ENCODE measurements at places on chromosomes 12 and 14.

GRCh38 chr14:24040692-24041091 lies 11.1 kb upstream of the CARMIL3 start:
- DNase-seq, result no peak

GRCh38 chr14:89473569-89473968 lies 56.5 kb upstream of the FOXN3 start:
- DNase-seq, result no peak

- no peak for DNase-seq
Observed at GRCh38 chr12:69484428-69484827, 14.2 kb downstream of the FRS2 start.

DNA sequence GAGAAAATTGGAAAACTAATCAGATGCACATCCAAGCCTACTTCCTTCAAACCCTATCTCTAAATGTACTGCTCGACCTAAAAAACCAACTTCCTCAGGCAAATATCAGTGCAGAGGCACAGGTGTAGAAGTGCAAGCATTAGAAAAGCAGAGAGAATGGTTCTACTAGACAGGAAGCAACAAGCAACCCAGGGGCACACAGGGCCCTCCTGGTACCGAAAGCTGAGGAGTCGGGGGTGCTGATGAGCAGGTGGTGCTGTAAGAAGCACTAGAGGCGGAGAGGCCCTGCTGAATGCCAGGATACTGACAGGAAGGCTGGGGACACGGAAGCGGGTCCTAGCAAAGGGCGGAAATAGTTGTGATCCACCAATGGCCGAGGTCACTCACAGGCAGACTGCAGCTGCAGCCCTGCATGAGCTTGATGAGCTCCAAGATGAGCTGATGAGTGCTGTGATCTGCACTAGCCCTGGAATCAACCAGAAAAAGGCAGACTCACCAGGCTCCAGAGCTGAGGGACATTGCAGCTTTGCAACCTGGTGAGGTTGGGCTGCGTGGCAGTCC lies 85.9 kb downstream of the TTC7B start:
- no peak for DNase-seq

DNA sequence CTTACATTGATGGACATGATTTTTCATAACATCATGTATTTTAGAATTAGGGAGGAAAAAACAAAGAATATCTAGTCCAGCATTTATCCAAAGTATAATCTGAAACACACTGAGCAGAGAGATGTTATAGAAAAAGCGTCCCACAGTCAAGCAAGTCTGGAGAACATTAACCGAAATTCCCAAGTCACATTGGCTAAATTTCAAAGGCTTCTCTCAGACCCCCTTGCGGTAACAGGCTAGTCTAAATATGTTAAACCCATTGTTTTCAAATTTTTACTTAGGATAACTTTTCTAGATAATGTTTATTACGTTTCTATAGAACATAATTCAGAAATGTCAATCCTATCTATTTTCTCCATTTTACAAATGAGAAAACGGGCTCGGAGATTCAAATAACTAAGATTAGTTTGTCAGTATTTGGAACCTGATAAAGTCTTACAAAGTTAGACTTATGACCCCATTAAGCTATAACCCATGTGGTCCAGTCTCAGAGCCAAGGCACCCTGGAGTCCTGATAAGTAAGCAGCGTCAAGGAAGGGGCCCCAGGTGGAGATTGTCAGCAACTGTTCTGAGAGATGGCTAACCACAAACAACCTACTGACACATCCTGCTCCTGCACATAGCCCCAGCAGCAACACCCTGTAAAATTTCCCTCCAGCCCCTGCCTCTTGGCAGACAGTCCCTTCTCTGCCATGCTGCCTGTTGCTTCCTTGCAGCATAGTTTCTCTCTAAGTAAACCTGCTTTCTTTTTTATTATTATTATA lies 220.6 kb upstream of the TMEM260 start:
- no peak for DNase-seq

DNA sequence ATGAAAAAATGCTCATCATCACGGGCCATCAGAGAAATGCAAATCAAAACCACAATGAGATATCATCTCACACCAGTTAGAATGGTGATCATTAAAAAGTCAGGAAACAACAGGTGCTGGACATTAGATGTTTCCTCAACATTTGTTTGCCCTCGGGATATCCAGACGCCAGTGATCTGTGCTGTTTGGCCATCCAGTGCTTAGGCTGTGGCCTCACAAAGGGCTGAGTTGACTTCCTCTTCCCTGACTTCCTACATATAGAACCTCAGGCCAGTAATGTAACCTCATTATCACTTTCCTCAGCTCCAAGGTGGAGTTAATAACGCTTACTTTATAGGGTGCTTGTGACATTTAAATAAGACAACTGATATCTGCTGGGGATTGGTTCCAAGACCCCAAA lies 51.8 kb downstream of the SLC15A5 start:
- no peak for DNase-seq

DNA sequence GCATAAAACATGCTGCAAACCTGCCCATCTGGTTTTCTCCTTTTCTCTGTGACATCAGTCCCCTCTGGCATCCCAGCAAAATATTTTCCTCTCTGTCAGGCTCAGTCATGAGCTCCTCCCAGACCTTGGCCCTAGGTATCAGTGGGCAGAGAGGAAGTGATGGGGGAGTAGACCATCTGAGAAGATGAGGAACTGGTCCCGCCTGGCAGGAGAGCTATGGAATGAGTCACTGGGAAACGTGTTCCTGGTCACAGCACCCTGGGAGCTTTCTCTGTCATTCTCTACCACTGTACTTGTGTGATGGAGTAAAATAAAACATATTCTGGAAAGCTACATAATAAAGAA lies 5.0 kb upstream of the SRSF9 start:
- DNase-seq, result peak; percentile 90

DNA sequence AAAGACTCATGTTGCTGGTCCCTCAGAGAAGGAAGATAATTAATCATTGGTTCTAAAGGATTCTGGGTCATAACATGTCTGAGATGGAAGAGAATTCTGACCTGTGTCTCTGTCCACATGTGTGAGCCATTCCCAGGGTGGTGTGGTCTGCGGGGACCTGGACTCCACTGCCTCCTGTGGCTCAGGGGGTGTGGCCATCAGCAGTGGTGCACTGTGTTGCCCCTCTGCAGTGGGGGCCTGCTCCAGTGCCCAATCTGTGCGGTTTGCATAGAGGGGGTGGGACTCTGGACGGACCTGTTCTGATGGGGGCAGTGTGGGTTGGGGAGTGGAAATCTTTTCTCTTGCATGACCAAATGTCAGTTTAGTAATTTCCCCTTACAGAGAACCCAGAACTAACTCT lies 13.5 kb downstream of the KRT85 start:
- no peak for DNase-seq

GRCh38 chr12:31300341-31300740 lies 25.6 kb downstream of the SINHCAF start:
- no peak for DNase-seq

- no peak for DNase-seq
Observed at GRCh38 chr14:67371247-67372148, 11.4 kb downstream of the EIF2S1 start.

- DNase-seq, result peak; percentile 31
Observed at GRCh38 chr12:120468325-120468820, 1.2 kb downstream of the SRSF9 start.

- DNase-seq, result no peak
Observed at GRCh38 chr14:80124794-80125193, 86.5 kb downstream of the DIO2 start.

DNA sequence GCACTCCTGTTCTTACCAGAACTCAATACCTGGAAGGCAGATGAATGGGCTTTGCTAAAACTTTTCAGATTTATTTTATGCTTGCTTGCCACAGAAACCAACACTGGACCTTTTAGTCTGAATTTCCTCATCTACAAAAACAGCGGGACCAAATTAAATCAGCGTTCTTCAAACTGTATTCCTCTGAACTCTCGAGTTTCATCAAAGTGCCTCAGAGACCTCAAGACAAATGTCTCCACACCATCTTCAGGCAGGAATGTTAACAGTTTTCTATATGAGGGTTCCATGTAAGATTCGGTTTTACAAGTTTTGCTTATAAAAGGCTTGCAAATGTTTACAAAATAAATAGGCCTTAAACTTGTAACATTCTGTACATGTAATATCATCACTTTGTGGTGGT lies 74.6 kb downstream of the MED13L start:
- DNase-seq, result no peak

GRCh38 chr14:71621980-71622605 lies 310.1 kb upstream of the RGS6 start:
- no peak for DNase-seq

DNA sequence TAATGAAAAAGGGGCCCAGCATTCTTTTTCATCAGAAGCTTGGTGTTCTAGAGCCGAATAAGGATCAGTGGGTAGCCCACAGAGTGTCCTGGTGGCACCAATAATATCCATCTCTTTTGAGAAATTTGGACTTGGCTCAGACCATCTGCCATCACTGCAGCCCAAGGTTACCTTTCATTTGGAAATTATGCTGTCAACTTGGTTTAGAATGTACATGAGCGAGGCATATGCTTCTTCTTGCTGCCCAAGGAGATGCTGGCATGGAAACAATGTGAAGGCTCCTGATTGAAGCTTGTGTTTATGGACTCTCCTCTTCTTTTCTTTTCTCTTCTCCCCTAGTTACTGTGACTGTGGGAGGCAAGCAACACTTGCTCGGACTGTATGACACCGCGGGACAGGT lies 50.0 kb downstream of the GPHB5 start:
- no peak for DNase-seq

GRCh38 chr14:101362529-101363260 lies 198.6 kb upstream of the DIO3 start:
- no peak for DNase-seq

GRCh38 chr12:46110928-46111699 lies 120.7 kb upstream of the SCAF11 start:
- DNase-seq, result no peak

DNA sequence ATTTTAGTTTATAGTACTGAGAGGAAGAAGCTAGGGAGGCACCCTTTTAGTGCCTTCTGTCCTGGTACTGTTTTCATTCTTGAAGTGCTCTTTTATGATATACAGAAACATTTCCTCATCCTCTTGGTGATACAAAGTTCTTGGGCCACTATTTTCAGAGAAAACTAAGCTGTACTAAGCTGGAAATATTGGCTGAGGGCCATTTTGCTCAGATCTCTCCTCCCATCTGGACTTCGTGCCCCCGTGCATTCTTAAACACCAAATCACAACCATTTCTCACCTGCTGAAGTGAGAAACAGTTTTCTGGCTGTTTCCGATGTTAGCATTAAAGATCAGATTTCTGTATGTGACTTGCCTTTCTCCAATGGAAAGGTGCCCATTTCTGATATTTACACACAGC lies 158.9 kb downstream of the FBXL14 start:
- no peak for DNase-seq

DNA sequence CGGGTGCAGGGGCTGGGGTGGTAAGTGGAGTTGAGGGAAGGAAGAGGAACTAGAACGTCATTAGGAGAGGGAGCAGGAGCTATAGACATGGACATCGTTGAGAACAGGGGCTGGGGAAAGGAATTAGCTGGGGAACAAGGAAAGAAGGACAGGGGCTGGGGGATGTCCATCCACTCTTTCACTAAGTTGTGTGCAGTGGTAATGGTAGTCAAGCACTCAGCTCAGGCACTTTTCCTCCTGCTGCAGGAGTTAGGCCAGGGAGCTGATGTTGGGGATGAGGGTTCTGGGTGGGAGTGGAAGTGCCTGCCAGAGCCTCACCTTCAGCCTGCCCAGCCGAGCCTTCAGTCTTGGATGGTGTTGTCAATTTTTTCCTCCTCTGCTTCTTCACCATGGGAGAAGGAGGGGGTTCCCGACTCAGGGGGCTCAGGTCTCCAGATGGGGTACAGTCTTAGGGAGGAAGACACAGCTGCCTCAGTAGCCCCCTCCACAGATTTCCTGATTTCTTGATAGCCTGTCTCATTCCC lies 9.2 kb downstream of the AGAP2 start:
- no peak for DNase-seq

DNA sequence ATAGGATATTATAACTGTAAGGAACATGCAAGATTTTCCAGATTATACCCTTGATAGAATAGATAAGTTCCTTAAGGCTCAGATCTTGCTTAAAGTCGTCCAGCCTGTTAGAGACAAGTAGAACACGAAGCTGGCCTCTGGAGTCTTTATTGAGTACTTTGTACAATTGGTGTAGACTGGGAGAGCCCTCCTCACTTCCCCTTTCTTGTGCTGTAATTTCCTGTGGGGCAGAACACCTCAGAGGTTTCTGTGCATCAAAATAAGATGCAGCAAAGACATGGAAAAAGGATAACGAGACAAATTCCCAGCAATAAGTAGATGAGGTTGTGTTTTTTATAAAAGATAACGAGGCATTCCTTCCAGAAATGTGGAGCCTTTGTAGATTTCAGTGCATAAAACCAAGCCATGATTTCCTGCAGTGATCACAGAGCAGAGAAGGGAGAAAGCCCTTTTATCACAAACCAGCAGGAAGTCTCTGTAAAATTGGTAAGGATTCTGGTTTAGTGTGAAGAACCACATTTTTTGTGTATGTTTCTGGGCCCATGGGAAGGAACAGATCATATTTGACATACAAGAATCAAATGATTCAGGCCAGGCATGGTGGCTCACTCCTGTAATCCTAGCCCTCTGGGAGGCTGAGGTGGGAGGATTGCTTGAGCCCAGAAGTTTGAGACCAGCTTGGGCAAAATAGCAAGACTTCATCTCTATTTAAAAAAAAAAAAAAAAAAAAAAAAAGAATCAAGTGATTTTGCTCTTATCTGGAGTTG lies 18.0 kb downstream of the GPRC5A start:
- no peak for DNase-seq

- DNase-seq, result no peak
Observed at GRCh38 chr12:49583366-49584094, 15.6 kb upstream of the MCRS1 start.
